ENCODE measurements at places on chromosomes 7 and 10.

DNA sequence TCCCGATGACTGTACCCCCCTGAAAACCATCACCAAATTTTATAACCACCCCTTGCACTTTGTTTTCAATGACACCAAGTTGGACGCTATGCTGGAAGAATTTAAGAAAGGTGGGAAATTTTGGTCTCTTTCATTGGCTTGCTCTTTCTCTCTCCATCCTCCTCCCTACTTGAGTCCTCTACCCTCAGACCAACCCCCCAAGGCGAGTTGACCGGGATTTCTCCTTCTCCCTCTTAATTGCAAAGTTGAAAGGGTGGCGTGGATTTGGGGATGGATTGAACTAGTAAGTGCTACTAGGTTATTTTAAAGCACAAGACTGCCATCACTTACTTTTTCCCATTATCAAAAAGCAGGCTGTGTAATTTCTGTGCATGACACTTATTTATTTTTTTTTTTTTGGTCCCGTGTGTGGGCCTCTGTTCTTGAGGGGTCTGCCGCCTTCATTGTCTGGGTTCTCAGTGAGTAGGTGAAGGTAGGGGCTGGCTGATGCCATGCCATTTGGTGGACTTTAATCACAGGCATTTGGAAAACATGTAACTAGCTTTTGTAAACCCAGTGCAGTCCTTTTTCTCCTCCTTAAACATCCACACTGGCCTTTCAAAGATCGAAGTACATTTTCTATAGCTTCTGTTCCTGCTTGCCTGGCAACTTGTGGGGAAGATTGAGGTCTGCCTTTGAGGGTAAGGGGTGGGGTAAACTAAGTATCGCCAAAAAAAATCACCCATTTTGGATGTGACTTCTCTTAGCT lies 2.1 kb downstream of the CNNM2 start:
- no peak for DNase-seq

GRCh38 chr7:41067576-41067975 lies 635.3 kb downstream of the INHBA start:
- no peak for DNase-seq

- no peak for DNase-seq
Observed at GRCh38 chr7:92788559-92789183, 47.7 kb downstream of the CDK6 start.

- DNase-seq, result no peak
Observed at GRCh38 chr10:964321-964987, 23.8 kb upstream of the GTPBP4 start.

- no peak for DNase-seq
Observed at GRCh38 chr10:102001435-102002068, 54.4 kb downstream of the ARMH3 start.

All from stimulated activated CD8-positive, alpha-beta memory T cell treated with anti-CD3 and anti-CD28 coated beads, Interleukin-15, amount 100 ng/mL, for 4 hours (primary cell).